ENCODE measurements at places on chromosomes 2 and 18.
A peak's percentile ranks its signal among the peaks of the same experiment; 100 is the strongest.

GRCh38 chr2:226580403-226580802 is 219.2 kb downstream of the IRS1 start:
- no peak for DNase-seq

DNA sequence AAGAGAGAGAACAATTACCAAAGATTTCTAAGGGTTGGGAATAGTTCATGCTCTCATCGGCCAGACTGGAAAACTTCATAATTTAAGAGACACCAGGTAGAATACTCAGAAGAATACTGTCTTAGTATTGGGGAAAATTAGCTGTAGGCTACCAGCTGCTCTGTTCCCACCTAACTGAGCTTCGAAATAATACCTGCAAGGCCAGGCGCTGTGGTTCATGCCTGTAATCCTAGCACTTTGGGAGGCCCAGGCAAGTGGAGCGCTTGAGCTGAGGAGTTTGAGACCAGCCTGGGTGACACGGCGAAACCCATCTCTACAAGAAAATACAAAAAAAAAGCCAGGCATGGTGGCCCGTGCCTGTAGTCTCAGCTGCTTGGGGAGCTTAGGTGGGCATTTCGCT is 35.8 kb downstream of the MAP4K3 start:
- DNase-seq, result no peak

DNA sequence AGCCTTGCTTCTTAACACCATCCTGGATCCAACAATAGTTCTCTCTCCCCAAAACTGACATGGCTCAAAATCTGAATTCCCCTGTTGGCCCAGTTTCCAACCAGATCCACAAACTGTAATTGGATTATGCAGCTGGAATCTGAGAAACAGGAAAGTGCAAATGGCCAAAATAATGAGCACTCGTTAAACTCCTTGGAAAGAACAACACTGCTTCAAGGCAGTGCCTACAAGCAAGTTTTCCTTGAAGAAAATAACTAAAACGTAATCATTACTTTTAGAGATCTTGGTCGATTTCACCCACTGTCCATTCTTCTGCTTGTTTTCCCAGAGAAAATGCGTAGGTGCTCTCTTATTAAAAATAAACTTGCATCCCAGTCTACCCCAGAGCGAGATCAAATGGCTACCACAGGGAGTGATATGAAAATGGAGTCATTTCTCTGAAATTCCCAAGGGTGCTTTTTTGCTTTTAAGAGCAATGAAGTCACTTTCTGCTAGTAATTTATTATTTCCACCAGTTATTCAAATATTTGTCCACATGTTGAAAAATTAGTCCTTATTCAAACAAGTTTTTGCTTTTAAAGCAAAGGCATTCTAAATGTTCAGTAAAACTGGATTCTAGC is 264.2 kb downstream of the C1D start:
- no peak for DNase-seq

GRCh38 chr2:229257985-229258384 is 13.1 kb downstream of the PID1 start:
- DNase-seq, result no peak

GRCh38 chr2:225600444-225600843 is 200.9 kb downstream of the NYAP2 start:
- DNase-seq, result no peak

- DNase-seq, result no peak
Measured at GRCh38 chr2:202848813-202849212, 22.8 kb downstream of the ICA1L start.

DNA sequence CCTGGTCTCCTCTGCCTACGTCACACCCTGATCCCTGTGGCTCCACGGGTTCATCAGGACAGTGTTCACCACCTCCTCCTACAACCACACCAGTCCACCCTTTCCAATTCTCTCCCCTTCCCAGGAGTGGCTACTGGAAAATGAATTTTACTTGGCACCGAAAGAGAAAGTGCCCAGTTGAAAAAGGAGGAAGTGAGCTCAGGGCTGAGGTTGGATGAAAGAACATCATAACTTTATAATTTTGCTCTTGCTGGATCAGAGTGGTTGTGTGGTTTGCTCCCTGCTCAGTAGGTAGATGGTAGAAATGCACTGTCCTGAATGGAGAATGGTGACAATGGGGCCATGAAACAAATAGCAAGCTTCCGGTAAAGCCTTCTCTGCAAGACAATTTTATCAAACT is 140.3 kb upstream of the DDX18 start:
- DNase-seq, result no peak

- DNase-seq, result no peak
Measured at GRCh38 chr2:115070002-115070401, 627.6 kb downstream of the DPP10 start.

DNA sequence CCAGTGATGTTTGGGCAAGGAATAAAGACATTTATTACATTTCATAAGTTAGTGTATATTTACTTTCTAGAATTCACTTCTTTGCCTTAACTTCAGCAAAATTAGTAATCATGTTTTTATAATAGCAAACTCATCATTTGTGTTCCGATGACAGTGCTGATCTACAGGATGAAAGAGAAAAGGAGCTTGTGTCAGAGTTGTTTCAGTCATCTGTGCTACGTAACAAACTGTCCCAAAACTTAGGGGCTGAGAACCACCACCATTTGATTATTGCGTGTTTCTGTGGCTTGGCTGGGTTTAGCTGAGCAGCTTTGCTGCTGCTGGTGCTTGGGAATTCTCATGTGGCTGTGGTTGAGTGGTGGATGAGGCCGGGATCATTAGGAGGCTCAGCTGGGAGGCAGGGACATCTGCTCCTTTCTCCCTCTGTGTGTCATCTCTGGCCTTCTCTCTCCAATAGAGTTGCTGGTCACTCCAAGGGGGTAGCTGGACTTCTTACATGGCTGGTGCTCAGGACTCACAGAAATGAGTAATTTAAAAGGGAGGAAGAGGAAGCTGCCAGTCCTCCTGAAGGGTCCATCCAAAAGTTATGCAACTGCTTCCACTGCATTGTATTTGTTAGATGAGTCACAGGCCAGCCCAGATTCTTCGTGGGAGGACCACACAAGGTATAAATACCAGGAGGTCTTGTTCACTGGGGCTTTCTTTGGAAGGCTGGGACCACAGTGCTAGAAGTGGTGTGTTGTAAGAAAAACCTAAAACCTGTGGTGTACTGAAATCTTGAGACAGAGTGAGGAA is 43.4 kb upstream of the HAAO start:
- no peak for DNase-seq

GRCh38 chr2:1584691-1585485 is 159.4 kb downstream of the PXDN start:
- DNase-seq, result no peak

DNA sequence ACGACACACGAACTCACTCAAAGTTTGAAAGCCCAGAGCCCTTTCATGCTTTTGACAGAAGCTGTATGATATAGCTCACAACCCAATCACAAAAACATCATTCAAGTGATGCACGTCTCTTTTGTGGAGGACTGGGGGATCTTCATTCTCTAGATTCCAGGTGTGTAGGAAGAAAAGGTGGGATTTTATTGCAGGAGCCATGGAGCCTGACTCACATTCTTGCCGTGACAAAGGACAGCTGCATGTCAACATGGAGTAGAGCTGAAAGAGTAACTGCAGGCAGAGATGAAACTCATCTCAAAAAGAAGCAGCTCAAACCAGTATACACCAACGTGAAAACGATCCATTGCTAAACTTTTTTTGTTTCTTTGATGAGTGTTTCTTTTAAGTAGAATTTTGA is 50.9 kb upstream of the PDE1A start:
- DNase-seq, result no peak

GRCh38 chr18:10546557-10547300 is 20.9 kb downstream of the NAPG start:
- no peak for DNase-seq

GRCh38 chr2:16657671-16658070 is 8.0 kb downstream of the CYRIA start:
- no peak for DNase-seq

GRCh38 chr2:39849064-39849463 is 70.0 kb upstream of the THUMPD2 start:
- no peak for DNase-seq

DNA sequence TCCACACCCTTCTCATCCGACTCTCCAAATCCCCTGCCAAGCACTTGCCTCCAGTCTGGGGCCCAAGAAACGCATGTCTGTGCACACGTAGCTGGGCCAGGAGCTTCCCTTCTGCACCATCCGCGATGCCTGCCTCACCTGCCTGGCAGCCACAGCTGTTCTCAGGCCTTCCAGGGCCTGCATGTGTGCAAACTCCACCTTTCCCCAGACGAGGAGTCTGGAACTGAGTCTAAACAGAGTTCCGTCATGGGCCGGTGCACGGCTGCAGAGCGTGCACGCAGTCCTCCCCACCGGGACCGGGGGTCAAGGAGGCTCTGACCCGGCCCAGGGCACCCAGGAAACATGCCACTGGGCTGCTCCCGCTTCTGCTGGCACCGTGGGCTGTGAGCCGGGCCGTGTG is 66.8 kb upstream of the SALL3 start:
- no peak for DNase-seq

DNA sequence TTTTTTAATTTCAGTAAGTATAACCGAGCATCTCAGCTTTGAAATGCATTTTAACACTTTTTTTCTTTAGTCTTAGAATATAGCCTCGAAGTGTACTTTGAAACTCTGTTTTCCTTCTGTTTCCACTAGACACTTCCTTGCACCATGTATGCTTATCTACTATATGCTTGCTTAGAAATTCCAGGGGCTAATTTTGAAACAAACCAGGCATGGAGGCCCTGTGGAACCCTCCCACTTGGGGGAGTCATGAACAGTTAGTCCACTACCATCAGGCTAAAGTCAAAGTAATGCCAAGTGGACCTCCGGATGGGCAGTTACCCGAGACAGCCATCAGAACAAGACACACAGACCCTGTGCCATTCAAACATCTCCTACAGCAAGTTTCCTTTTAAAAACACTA is 120.3 kb downstream of the LCLAT1 start:
- DNase-seq, result peak; percentile 75

- no peak for DNase-seq
Measured at GRCh38 chr2:230220347-230220969, 674 bp upstream of the SP110 start.

- no peak for DNase-seq
Measured at GRCh38 chr2:1609040-1609439, 135.3 kb downstream of the PXDN start.

DNA sequence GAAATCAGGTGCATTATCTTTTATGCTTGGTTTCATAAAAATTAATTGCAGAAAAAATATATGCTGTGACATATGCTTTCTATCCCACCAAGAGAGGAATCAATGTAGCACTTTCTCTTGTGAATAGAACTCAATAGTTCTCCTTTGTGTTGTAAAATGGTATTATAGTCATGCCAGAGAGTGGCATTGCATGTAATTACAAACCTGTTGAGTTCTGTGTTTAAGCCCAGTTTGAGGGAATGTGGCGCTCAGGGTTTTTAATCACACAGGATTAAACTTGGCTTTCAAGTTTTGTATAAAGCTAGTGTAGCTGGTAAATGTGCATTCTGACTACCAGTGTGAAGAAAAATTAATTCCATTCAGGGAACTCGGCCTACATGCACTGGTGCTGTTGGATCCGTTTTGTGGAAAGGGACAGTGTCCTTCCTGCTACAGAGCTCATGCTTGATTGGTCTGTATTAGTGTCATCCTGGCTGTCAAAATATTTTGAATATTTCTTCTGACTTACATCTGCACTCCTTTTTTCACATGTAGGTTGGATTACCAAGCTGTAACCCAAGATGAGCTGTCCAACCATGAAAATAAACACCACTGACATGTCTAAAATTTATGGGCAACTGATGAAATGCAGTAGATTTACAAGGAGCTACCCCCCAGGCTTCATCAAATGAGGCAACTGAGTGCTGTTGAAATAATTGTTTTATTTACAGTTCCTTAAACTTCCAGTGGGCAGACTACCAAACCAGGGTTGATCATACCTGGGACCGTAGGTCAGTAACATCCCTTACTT is 80.3 kb downstream of the SLC4A3 start:
- DNase-seq, result no peak

GRCh38 chr18:43592269-43592668 is 315.0 kb upstream of the SYT4 start:
- DNase-seq, result no peak

DNA sequence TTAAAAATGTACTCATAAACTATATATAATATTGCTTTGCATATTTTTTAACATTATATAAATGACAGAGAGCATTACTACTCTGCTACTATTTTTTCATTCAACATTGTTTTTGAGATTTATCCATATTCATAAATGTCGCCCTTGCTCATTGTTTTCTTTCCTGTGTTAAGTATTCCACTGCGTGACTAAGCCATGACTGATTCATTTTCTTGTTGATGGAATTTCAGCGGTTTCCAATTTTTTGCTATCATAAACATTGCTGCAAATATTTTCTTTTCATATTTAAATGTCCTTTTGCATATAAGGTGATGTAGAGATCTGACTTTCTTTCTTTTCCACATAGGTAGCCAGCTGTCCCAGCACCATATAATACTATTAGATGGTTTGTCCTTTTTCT is 57.6 kb downstream of the SFXN5 start:
- DNase-seq, result no peak

DNA sequence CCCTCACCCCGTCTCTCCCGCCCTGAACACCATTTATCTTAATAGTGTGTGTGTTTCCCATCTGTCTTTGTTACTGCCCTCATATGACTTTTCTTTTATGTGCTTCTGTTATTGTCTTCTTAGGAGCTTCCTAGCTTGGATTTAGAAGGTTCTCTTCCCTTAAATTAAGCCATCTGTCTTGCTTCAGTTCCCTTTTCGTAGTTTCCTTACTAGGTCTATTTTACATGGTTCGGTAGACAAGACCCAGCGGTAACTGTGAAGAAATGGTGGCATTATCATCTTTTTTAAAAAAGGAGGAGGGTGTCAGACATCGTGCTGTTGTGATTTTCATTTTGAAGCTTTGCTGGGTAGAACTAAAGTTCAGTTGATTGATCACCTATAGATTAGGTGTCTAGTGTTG is 10.3 kb downstream of the NCK2 start:
- DNase-seq, result no peak

DNA sequence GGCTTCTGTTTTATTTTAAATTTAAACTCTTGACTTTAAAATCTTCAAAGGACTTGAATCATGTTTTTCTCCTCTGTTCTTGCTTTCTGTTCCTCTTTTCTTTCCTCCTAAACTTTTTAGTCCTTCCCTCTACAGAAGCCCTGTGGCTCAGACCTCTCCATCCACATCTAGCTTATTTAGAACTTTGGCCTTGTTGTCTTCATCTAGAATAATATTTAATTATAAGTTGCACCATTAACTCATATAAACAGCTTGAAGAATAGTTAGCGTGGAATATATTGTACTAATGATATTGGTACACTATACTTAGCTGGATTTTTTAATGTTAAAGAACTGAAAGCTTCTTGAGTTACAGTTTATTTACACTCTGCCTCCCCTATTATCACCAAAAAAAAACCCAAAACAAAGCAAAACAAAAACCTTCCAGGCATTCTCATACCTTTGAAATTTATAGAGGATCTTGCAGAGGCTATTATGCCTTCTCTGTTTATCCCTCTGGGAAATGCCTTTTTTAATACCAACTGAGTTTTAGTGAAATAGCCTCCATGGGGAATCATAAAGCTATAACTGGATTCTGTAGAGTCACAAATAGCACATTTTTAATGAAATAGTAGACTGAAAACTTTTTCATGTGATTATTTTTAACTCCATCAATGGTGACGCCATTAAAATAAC is 9.2 kb upstream of the CCDC141 start:
- DNase-seq, result no peak

- DNase-seq, result peak; percentile 25
Measured at GRCh38 chr18:39624961-39625360, 2059.4 kb upstream of the CELF4 start.
